Kidney (tissue), 22 donors: ENCODE measurements at places on chromosomes 4 and X. TPM values are rescaled to one million over a fixed set of nuclear protein-coding genes. Genes with fewer than 3 reads are reported as not detected.
A peak's percentile ranks its signal among the peaks of the same experiment; 100 is the strongest.

- no peak for DNase-seq
These were observed 72.0 kb upstream of the MTNR1A start for GRCh38 chr4:186627226-186627865.

DNA sequence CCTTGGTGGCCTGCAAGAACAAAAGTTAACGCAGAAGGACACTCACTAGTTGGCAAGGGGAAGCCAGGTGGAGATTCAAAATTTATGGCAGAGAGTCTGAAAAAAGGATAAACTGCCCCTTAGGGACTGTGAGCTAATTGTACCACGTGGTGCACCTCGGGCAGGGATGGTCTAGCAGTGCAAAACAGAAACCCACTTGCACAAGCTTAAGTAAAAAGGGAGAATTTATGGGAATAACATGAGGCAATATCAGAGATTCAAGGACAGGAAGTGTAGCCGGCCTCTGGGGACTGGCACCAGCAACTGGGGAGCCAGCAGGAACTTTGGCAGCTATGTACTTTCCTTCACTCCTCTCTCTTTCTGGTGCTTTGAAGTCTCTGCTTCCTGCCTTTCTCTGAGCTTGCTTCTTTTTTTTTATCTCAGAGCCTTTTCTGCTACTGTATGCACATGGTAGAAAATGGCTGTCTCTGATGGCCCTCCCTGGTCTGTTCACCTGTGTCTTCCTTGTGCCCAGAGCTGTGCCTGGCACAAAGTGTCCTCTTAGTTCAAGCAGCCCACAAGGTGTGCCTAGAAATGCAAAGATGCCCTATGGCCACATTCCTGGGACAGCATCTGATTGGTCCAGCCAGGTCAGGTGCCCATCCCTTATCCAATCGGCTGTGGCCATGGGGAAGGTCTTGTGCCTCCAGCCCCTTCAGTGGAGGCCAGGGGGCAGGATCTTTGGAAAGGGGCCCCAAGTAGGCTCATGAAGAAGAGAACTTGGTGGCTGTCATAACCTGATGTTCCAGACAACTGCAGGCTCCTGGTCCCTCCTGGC is 114.8 kb upstream of the ATP6AP2 start:
- no peak for DNase-seq

DNA sequence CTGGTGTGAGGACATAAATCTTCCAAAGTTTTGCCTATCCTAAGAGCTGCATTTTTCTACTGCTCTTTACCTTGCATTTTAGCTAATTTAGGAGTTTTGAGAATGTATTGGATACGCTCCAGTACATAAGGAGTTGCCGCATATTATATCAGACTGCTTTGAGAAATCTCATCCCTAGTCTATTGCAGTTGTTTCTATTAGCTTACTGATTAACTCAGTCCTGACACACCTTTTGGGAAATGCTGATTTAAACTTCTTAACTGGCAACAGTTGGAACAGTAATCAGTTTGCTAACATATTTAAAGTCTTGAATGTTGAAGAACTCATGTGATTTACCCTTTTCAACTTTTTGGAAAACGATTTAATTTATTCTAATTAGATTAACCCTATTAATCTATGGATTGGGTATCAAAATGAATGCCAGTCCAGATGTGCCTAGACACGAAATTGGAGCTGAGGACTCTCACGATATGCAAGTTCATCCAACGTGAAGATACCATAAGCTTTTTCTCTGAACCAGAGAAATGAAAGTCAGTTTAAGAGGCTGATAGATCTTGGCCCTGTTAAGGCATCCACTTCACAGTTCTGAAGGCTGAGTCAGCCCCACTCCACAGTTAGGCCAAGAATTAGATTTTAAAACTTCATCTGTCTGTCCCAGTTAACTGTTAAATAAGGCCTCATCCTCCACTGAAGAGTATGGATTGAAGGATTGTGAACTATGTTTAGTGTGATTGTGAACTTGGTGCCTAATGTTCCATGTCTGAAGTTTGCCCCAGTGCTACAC is 90.0 kb downstream of the MAOA start:
- DNase-seq, result no peak

DNA sequence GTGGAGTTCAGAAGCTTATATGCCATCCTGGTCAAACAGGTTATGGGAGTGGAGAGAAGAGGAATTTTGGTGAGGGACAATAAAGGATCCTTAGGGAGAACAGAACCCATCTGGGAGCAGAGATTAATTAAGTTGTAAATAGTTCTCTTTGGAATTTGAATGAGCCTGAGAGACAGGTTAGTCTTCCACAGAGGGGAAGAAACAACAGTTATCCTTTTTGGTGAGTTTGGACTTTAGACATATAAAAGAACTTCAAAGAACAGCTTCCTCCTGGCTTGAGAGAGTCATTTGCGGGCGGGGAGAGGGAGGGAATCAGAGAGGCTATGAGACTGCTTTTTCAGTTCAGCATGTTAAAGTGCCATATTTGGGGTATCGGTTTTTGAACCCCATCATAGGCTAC is 793.3 kb upstream of the MAGEB2 start:
- no peak for DNase-seq

- no peak for DNase-seq
These were observed 9.9 kb upstream of the GASK1B start for GRCh38 chr4:158182736-158183135.

GRCh38 chr4:53752124-53752523 is 160.8 kb upstream of the LNX1 start:
- no peak for DNase-seq

- no peak for DNase-seq
These were observed 743 bp downstream of the ANTXR2 start for GRCh38 chr4:80072228-80072743.

DNA sequence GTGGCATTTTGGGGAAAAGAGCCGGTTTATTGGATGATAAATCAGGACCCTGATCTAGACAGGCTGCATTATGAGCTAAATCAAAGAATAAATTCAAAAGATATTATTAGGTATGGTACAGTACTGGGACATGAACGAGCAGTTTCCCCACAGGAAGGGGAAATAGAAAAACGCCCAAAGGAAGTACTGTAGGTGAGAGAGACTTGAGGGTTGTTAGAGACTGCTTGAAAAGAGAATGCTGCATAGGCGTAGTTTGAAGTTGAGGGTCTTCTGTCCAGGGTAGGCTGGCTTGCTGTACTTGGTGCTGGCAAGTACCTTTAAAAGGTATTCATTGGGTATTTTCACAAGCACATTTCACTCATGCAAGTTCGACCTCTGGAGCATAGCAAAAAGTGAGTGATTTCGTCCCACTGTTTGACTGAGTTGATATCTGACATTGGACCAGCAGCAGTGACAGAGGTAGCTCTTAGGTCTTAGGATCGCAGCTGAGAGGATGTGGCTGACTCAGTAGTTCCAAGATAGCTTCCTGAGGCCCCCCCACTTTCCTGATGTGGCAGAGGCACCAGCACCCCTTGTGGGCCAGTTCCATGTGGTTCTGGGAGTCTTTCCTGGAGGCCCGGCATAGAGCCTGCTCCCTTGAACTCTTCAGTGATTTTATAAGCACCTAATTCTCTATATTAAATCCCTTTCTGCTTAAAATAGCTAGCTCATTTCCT is 64.3 kb downstream of the TMEM131L start:
- DNase-seq, result no peak

GRCh38 chr4:67436742-67437141 is 108.6 kb downstream of the CENPC start:
- no peak for DNase-seq

GRCh38 chrX:23637187-23637586 is 30.1 kb upstream of the PRDX4 start:
- DNase-seq, result no peak

- DNase-seq, result peak; percentile 75
These were observed 85.9 kb downstream of the GATB start for GRCh38 chr4:151674804-151675391.

- DNase-seq, result no peak
These were observed 53.0 kb upstream of the ATOH1 start for GRCh38 chr4:93775551-93775950.

DNA sequence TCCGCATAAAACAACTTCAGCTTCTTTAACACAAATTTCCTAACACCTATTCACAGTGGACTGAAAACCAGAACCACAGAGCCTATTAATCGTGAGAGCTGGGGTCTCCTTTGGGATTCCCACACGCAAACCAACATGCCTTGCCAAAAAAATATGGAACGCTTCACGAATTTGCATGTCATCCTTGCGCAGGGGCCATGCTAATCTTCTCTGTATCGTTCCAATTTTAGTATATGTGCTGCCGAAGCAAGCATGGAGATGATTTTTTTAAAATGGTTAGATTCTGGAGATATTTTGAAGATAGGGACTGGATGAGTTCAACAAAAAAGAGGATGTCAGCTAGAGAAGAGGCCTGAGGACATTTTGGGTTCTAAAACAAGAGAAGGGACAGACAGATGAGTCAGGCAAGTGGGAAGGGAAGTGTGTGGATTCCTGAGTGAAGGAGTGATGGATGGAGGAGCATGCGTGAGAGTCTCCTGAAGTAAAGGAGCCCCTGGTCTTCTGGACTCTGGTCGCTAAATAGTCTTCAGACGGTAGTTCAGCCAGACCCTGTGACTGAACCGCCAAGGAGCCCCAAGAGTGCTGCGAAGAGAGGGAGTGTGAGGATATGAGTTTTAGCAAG is 9.5 kb upstream of the GATA1 start:
- no peak for DNase-seq

DNA sequence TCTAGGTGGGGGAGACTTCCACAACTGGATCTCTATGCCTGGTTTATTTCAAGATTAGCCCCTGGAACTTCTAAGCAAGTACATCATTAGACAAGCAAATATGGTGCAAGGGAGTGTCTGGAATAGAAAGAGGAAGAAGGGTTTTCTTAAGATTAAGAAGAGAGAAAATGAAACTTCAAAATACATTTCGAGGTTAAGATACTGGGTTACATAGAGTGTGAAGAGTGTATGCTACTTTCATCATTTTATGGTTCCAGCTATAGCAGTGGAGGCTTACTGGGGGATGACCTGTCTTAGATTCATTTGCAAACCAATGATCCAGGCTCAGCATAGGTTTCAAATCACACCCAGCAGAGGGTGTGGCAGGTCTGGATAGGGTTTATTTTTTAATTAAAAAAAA is 144.4 kb upstream of the GATB start:
- no peak for DNase-seq

DNA sequence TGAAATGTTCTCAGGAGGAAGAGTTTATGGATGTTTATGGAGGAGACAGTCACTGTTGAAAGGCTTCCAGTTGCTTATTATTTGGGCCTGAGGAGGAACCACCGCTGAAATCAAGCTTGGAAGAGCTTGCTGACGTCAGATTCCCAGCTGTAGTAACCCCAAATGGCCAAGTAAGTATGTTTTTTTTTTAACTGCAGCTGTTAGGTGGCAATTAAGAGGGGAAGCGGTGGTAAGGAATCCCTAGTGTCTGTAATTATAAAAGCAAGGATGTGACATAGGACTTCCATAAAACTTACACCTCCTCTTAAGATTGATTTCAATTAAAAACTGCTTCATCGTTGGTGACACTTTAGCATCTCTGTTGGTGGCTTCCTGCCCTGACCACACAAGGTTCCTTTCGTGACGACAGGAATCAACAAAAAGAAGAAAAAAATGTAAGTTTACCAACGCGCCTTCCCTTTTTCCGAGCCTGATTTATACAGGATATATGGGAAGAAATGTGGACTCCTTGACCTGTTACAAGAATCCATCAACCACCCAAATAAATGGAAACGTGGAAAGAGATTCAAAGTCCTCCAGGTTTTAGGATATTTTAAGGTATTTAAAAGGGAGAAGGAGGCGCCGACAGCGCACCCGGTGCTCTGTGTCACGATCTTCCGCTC is 884 bp downstream of the RELL1 start:
- no peak for DNase-seq

DNA sequence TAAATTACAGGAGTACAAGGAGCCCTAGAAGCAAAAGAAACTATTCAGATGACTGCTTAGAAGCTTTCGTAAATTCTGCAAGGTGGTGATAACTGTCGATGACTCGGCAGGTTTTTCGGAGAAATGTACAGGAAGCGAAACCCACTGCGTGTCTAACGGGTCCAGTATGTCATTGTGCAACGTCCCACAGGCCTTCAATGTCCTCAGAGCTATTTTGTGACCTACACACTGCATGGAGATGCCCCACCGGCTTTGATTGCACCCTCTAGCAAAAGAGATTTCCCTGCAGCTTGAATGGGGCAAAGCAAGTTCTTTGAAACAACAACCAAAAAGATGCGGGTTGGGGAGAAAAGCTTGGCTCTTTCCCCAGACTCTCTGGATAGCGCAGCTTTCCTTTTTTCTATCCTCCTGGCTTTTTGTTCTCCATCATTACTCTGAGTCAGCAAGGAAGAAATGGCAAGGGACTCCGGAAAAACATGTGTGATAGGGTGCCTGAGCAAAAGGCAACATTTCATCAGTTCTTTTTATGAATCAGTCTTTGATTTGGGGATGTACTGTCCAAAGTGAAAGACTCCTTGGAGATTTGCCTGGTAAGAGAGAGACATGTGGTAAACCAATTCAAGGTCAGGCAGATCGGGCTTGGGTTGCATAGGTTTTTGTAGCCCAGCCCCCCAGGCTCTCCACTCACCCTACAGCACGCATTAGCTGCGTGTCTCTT is 112.0 kb upstream of the TBL1X start:
- DNase-seq, result no peak

DNA sequence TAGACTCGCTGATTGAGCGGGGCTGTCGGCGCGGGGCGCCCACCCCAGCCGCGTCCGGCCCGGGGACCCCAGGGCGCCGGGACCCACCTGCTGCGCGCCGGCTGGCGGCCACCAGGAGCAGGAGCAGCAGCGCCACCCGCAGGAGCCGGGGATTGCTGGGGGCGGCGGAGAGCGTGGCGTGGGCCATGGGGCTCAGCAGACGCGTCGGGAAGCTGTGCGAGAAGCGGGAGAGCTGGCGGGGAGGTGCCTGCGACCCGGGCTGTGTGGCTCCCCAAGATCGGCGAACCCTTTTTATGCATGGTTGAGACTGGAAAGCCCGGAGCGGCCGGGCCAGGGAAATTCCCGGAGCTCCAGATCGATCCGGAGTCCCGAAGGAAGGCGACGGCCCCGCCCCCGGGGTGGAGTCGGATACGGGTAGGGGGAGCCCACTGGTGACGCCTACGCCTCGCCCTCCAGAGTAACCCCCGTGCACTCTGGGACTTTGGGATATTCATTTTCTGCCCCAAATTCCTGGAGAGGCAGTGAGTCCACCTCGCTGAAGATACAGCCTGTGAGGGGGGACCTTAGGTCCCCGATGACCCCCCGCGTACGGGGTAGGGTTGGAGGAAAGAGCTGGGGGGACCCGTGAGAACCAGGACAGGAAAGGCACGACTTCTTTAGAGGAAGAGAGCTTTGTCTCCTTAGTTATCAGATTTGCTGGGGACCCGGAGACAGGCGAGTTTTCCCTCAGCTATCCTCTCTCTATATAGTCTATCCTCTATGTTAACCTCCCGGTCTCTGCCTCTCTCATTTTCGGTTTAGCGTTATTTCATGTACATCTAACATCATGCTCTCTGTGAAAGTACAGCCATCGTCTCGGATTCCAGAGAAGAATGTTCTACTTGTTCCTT is at the start of gene CXCL3:
TSS of gene CXCL3 (minus strand) at position 265 of the 890 bp plus-strand sequence. CDS start at position 187, 78 bp downstream.
- peak; percentile 60 for DNase-seq

- no peak for DNase-seq
These were observed 68.4 kb downstream of the DHRSX start for GRCh38 chrX:2432298-2432863.

Gene RXFP1
- polyA plus RNA-seq, result 1.7 TPM

Gene DCUN1D4
- 17.0 TPM for polyA plus RNA-seq

Gene ARAP2
- 3.1 TPM for polyA plus RNA-seq

Gene SSX2B
- not detected for polyA plus RNA-seq

Gene OPN1MW2
- polyA plus RNA-seq, result not detected

Gene ADGRG4
- not detected for polyA plus RNA-seq

Gene GRIA2
- polyA plus RNA-seq, result 0.80 TPM

Gene TKTL2
- polyA plus RNA-seq, result not detected

Gene UGT2B15
- not detected for polyA plus RNA-seq

Gene FRMD7
- polyA plus RNA-seq, result 2.5 TPM

Gene MAB21L2
- not detected for polyA plus RNA-seq

Gene SMC1A
- 6.2 TPM for polyA plus RNA-seq

Gene CDKL5
- 2.0 TPM for polyA plus RNA-seq
